ENCODE measurements at places on chromosomes 7 and 10.

DNA sequence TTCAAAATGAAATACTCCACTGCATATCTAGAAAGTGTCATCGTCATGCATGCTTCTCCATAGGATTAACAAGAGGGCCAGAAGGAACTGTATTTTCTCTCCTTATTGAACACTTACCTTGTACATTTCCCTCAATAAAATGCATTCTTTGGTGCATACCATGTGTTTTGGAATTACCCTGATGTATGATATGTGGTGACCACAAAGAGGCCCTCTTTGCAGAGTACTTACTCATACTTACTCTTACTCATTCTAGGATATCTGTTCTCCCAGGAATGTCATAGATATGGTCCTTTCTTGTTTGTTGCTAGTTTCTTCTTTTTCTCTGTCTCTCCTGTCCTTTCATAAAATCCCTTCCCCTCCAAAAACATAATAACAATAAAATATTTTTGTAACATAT, 1087.1 kb upstream of the POT1 start:
- no peak for DNase-seq

GRCh38 chr7:69994886-69995542, 396.7 kb downstream of the AUTS2 start:
- no peak for DNase-seq

GRCh38 chr10:128657548-128657947, 531.3 kb upstream of the MKI67 start:
- no peak for DNase-seq

- no peak for DNase-seq
Observed at GRCh38 chr10:29472301-29473086, 162.3 kb downstream of the SVIL start.

- DNase-seq = no peak
Observed at GRCh38 chr7:134755422-134756022, 23.9 kb upstream of the CALD1 start.

DNA sequence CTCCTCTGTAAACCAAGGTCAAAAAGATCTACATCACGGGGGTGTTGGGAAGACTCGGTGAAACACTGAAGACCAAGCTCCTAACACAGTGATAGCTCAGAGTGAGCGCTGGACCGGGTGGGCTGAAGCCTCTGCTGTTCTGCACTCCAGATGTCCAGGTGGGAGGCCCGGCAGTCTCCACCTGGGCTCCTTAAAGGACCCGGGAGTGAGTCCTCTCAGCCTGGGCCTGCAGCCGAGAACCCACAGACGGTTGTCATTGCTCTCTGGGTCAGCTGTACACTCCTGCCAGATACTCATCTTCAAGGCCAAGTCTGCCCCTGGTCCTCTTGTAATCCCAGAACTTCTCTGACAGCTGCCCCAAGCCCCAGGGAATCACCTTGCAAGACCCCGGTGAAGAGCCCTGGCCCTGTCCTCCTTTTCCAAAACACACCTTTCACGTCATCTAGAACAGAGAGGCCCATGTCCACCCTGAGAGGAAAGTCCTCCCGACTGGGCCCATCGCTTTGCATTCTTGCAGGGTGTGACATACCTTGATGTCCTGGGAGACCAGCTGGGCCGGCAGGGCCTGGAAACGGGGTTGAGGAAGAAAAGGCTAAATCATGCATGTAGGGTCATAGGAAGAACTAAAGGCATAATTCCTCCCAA, 43.7 kb downstream of the COL17A1 start:
- no peak for DNase-seq

- no peak for DNase-seq
Observed at GRCh38 chr7:128404143-128404681, 5.6 kb downstream of the IMPDH1 start.

DNA sequence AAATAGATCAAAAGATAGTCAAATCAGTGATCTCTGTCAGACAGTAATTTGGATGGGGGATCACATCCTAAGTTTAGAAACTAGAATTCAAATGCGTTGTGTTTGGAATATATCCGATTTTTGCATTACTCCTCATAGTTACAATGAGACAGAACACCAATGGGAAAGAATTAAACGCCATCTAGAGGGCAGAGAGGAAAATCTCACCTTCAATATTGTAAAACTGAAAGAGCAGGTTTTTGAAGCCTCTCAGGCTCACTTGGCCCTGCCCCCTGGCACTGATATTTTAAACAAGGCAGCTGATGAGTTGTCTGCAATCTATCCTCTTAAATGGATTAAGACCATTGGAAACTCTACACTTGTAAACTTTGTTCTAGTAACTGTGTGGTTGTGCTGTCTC, 17.7 kb downstream of the FRG2B start:
- DNase-seq = no peak

DNA sequence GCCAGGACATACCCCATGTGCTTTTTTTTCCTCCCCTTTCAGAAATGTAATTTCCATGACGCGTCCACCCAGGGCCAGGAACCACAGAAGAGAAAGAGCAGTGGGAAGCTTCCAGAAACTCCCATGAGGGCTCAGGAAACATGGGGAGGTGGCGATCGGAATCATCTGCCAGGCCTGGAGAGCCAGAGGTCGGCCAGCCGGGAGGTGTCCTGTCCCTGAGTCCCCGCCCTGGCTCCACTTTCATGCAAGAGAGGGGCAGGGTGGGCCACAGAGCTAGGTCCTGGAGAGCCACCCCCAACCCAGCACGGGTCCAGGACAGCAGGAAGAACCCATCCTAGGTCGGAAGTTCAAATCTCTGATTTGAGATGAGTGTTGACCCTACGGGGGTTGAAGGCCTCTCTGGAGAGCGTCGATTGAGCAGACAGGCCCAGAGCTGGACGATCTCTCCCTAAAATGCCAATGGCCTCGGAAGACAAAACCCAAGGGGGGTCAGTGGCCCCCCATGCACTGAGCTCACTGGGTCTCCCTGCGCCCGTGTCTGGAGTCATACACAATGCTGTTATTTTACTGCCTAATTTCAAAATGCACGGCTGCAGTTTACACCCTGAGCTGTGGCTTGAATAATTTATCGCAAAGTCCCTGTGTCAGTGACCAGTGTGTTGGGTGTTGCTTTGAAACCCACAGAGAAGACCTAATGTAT, 594.1 kb downstream of the PTPRN2 start:
- DNase-seq = no peak

- DNase-seq = no peak
Observed at GRCh38 chr7:98294798-98295382, 13.4 kb downstream of the BRI3 start.

DNA sequence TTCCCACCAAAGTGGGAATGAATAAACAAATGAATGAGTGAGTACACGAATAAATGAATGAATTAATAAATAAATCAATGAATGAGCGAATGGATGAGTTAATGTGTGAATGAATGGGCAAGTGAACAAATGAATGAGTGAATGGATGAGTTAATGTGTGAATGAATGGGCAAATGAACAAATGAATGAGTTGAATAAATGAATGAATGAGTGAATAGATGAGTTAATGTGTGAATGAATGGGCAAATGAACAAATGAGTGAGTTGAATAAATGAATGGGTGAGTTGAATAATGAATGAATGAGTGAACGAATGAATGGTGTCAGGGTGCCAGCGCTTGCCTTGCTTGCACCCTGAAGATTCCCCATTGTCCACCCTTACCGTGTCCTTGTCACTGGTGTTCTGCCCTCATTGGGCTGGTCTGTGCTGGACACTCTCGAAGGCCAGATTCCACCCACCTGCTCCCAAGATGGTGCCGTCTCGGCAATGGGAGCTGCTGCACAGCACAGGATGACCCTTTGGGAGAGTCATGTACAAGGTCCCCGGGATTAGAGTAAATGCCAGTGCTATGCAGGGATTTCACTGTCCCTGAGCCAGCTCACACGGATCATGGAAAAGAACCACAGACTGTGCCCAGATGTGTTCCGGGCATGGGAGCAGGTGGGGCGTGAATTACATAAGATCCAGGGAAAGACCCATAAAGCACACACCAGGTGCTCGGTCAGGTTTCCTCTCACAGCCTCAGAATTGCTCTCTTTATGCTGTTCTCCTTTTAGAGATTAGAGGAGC, 83.2 kb downstream of the CAMK1D start:
- no peak for DNase-seq

- no peak for DNase-seq
Observed at GRCh38 chr7:40507166-40507565, 372.4 kb downstream of the SUGCT start.

GRCh38 chr7:152527610-152528032, 91.8 kb upstream of the KMT2C start:
- DNase-seq = no peak

GRCh38 chr10:7817984-7818294, 366 bp upstream of the TAF3 start:
- DNase-seq = no peak

GRCh38 chr7:117982071-117983055, 109.1 kb upstream of the CTTNBP2 start:
- DNase-seq = no peak

- DNase-seq = no peak
Observed at GRCh38 chr10:44971434-44971833, 7.2 kb downstream of the DEPP1 start.

- no peak for DNase-seq
Observed at GRCh38 chr7:140203556-140203955, 26.8 kb upstream of the KDM7A start.

DNA sequence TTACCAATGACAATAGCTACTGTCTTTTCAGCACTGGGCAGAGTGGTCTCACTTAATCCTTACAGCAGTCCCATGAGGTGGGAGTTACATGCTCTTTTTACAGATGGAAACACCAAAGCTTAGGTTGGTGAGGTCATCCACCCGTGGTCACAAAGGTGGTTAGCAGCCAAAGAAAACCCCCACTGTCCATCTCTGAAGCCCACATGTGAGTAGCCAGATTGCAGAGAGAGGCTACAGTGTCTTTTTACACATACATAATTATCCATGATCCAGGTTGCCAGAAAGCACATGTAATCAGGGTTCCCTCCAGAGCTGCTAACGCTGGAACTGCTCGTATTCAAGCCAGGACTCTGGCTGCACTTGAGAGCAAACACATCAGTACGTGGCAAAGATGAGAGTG, 24.6 kb upstream of the ANKRD2 start:
- no peak for DNase-seq

- no peak for DNase-seq
Observed at GRCh38 chr10:66378117-66378876, 547.5 kb upstream of the LRRTM3 start.
